CD14-positive monocyte (primary cell): ENCODE measurements at places on chromosomes 5 and 9.

- DNase-seq: no peak
These were observed 13.0 kb upstream of the SCGB3A1 start for GRCh38 chr5:180604271-180604670.

DNA sequence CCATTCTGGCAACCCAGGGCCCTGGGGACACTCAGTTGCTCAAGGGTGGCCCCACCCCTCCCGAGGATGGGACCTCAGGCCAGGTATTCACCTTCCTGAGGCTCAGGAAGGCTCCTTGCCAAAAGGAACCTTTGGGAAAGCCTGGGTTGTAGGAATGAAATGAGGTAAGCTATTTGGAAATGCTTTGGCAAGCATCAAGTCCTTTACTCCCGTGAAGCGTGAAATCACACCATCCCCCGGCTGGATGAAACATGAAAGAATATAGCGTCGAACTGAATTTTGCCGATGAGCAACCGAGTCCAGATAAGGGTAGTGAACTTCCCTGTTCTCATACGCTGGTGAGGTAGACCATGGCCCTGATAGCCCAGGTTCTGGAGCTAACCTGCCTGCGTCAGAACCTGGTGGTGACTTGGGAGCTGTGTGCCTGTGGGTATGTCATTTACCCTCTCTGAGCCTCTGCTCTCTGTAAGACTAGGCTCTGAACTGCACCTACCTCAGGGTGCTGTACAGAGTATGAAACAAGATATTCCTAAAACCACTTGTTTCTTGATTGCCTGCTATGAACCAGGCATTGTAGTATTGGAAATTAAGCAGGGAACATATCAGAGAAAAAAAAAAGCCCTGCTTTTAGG is 105.3 kb upstream of the BOD1 start:
- DNase-seq: no peak

GRCh38 chr5:83703059-83703458 is 17.6 kb downstream of the HAPLN1 start:
- no peak for DNase-seq

DNA sequence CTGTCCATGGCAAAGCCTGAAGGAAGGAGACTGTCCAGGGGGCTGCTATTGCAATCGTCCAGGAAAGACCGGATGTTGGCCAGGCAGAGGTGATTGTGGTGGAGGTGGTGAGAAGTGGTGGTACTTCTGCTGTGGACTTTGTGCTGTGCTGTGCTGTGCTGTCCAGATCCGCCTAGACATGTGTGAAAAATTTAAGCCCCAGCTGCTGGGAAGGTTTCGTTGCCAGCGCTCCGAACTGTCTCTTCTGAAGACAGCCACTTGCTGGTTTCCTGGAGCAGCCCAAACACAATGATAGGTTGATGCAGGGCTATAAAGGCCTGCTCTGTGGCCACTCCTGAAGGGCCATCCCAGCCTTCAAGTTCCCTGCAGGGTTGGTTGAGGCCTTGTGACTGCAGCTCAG is 223.0 kb upstream of the MPDZ start:
- DNase-seq: no peak

DNA sequence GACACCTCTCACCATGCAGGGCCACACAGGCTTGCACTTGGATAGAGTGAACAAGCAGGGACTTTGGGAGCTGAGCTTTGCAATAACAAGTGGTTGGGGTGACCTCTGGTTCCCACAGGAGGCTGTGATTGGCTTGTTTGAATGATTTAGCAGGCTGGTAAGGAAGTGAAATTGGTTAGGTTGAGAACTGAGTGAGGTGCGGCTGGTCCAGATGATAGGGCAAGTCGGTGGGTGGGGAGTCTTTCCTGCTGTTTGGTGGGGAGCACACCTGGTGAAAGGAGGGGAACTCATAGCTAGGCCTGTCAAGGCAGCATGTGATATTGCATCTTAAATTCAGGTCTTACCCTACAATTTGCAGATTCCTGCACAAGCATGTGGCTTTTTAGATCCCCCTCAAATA is 794.6 kb upstream of the ZNF608 start:
- no peak for DNase-seq

- DNase-seq: peak; percentile 11
These were observed 46.2 kb upstream of the PWWP2A start for GRCh38 chr5:160165137-160166068.

GRCh38 chr5:136655468-136655867 is 290.1 kb upstream of the TRPC7 start:
- DNase-seq: no peak

DNA sequence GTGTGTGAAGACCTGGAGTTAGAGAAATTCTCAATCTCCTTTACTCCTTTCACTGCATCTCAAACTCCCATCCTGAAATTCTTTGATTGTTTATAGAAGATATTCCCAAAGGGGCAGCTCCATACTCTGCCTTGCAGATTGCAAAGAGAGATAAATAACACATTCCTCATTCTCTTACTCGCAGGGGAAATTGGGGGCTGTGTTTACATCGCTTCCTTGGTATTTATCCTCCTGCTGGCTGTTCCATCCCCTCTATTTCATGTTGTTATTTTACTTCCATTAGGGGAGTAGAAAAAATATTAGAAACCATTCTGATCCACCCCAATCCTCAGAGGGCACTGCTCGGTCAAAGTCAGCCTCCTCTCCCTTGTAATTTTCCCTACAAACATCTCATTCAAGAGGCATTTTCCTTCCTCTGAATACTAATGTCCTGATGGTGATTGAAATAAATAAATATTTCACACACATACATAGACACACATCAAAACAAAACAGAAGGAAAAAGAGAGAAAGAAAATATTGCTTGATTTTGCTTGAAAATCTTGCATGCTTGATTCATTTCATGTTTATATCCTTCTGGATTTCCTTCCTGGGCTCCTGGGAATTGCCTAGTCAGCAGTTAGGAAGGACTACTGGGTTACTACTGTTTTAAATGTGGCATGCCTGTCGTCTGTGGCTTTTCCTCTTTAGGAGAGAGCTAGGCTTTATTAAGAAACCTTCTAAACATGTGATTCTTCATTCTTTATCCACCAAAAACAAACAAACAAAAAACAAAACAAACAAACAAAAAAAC is 420.1 kb upstream of the PAPPA start:
- DNase-seq: no peak

DNA sequence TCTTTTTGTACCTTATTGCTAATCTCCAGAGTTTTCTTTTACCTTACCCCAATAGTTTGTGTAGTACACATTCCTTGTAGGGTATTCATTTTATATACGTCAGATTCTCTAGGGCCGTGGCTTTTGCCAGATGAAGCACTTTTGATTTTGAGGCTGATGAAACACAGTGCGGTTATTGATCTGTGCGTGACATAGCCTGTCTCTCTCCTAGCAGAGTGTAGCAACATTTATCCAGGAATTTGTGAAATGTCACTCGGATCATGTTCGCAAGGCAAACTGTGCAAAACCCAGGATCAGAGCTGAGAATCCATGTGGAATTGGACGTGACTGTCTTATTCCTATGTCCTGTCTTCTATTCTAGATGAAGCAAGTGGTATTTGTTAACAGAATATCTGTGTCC is 142.0 kb upstream of the SH3GL2 start:
- DNase-seq: no peak

GRCh38 chr5:170751631-170752030 is 31.9 kb upstream of the GABRP start:
- no peak for DNase-seq

GRCh38 chr9:111356481-111357244 is 26.6 kb upstream of the OR2K2 start:
- DNase-seq: no peak

- DNase-seq: no peak
These were observed 453.2 kb downstream of the CDH18 start for GRCh38 chr5:19534751-19535150.

DNA sequence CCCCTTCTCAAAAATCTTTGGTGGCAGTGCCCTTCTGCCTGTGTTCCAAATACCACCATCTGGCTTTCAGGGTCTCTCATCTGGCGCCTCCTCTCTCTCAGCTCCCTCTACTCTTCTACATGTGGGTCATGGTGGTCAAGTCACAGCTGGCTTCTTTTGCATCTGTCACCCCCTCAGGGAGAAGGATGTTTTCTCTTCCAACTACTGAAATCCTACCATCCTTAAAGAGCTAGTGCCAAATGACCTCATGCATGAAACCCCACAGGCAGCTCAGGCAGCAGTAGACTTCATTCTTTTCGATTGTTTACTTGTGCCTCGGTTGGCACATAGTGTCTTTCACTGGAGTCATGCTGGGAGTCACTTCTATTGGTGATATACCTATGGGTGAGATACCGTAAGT is 219.2 kb downstream of the DCP2 start:
- no peak for DNase-seq

DNA sequence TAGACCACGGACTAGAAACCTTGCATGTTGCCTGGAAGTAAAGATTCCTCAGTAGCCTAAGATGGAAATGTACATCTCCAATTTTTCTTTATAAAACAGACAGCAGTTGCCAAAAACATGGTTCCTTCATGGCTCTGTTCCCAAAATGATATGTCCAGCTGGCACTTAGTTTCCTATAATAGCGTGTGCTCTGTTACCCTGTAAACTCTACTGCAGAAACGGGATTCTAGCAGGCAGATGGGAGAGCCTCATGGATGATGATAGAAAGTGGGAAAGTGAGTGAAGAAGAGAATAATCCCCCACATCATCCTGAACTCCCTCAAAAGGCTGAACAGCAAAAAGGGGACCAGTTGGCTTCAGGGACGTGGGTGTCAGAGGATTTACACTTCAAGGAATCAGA is 118.2 kb downstream of the FRMD3 start:
- no peak for DNase-seq

GRCh38 chr5:119341452-119342349 is 14.1 kb upstream of the TNFAIP8 start:
- DNase-seq: peak; percentile 42

GRCh38 chr5:1312993-1313833 is 18.3 kb upstream of the TERT start:
- DNase-seq: no peak

DNA sequence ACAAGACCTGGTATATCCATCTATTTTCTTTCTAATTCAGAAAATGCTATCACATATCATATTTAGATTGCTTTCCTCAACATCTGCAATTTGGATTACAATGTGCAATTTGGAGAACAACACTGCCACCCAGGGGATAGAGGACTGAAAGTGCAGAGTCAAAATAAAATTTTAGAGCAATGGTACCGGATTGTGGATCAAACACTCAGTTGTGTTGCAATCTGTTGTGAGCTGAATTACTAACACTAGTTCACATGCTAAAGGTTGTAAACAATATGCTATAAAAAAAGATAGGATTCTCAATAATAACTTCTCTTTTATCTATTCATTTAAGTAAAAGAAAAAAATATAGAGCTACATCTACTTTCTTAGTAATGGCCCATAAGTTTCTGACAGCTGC is 11.9 kb upstream of the SRFBP1 start:
- DNase-seq: peak; percentile 11

DNA sequence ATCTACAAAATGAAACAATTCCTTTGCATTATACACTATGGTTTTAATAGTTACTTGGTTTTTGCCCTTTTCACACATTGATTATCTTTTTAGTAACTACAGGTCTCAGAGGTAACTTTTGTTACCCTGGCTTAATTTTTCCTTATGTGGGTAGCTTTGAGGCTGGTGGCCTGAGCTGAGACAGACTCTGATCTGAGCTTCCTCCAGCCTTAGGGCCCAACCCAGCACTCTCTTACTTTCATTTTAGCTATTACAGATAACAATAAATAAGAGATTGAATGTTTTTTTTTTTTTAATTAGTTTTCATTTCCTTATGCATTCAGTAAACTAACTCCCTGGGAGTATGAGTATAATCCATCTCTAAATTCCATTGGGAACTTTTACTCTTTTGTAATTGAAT is 15.1 kb upstream of the OXCT1 start:
- DNase-seq: no peak

GRCh38 chr5:109304309-109304708 is 105.5 kb downstream of the PJA2 start:
- DNase-seq: no peak

DNA sequence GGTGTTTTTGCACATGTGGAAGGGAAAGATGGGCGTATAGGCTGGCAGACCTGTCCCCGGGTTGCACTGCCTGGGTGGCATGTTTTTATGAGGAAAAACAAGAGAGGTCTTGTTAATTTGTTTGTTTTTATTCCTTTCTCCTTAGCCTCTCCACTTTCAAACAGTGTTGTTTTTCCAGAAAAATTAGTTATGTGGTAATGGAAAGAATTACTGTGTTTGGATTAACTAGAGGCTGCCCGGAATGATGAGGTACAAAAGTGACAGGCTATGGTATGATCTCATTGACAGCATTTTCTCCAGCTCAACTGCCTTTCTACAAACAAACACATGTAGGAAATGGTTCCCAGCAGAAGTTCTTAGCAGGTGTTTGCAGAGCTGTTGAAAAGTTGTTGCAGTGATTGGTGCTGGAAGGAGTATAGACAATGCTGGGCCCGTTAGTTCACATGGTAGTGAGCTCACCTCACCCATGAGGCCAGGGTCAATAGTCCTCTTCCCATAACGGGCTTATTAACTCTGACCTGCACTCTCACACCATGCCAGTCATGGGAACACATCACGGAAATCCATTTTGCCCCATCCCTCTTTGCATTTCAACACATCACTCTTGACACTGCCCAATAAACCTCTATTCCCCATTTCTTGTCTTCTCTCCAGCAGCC is 111.3 kb upstream of the SAP30L start:
- no peak for DNase-seq

GRCh38 chr9:21070171-21070571 is 7.6 kb downstream of the IFNB1 start:
- DNase-seq: no peak
